ENCODE measurements at places on chromosomes 11 and 22.

DNA sequence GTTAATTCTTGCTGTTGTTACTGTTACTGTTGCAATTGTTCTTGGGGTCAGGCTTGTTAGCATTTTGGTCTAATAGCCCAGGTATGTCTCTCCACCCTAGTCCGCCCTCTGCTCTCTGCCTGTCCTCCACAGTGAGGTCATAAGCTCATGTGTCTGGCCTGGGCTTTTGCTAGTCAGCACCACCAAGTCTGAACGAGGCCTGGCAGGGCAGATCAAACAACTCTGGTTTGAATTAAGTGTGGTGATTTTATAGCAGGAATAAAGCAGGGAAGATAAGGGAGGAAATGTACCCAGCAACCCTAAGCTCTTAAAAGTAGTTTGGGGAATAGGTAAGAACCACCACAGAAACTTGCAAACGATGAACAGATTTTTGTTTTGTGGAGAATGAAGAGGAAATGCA lies 98.7 kb downstream of the ABTB2 start:
- no peak for DNase-seq

DNA sequence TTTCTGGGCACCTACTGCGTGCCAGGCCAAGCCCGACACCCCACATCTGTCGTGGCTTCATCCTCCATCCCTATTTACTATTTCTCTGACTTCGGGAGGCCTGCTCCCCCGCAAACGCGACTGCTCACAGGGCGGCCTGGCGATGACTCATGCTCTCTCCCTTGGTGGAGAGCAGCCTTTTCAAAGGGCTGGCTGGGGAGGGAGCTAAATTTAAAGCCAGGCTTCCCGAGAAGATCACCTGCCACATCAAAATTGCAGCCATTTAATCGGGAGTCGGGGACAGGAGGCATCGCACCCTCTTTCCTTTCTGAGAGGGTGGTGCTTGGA lies 24.9 kb upstream of the SHISAL1 start:
- DNase-seq: peak; percentile 81

DNA sequence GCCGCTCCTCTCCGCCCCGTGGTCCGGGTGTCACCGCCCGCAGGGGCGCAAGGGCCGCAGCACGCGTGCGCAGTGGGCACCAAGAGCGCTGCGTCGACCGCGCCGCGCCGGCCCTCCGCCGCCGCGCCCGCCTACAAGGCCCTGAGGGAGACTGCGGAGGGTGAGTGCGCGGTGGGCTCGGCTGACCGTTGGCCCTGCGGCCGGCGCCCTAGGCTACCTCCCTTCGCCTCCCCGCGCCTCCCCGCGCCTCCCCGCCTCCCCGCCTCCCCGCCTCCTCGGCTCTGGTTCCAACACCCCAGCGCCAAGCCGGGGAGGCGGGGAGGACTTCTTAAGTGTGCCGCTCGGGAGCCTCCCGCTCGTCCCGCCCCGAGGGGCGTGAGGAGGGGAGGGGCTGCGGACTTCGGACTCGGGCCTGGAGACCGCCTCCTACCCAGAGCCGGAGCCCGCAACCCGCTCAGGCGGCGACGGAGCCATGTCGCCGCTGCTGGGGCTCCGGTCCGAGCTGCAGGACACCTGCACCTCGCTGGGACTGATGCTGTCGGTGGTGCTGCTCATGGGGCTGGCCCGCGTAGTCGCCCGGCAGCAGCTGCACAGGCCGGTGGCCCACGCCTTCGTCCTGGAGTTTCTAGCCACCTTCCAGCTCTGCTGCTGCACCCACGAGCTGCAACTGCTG lies at the start of gene AQP11:
TSS of gene AQP11 (plus strand) at position 433 of the 673 bp plus-strand sequence. CDS start at position 473, 40 bp downstream.
- DNase-seq: peak; percentile 94

DNA sequence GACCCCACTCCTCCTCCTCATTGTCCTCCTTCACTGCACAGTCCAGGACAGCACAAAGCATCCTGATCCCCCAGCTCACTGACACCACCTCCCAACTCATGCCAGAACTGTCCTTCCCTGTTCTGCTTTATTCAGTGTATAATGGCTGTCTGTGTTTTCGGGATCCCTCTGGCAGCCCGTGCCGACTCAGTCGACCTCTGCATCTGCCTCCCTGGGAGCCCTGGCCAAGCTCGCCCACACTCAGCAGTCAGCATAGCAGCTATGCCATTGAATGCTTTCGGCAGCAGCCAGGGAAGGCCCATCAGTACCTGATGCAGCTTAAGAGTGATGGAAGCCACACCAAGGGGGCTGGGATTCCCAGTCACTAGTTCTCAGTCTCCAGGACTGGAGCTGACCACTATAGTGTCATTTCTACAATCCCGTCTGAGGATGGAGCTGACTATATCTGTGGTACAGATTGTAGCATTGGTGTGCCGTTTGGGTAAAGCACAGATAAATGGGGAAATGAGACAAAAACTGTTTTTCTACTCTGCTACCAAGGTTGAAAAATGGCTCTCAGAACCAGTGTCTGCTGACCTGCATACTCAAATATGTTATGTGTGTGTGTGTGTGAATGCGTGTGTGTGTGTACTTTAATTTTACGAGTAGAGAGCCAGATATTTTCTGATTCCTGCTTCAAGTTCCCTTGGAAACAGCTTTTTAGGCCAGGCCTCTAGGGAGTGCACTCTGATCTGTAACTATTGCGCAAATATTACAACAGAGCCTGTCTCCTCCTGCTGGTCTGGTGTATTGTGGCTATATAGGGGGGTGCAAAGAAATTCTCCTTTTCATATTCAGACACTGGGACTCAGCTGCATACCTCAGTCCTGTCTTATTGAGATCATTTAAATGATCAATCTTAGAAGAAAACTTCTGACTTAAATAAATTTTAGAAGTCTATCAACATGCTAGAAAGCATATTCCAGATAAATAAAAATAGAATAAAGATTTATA lies 78.8 kb upstream of the TOP3B start:
- no peak for DNase-seq

DNA sequence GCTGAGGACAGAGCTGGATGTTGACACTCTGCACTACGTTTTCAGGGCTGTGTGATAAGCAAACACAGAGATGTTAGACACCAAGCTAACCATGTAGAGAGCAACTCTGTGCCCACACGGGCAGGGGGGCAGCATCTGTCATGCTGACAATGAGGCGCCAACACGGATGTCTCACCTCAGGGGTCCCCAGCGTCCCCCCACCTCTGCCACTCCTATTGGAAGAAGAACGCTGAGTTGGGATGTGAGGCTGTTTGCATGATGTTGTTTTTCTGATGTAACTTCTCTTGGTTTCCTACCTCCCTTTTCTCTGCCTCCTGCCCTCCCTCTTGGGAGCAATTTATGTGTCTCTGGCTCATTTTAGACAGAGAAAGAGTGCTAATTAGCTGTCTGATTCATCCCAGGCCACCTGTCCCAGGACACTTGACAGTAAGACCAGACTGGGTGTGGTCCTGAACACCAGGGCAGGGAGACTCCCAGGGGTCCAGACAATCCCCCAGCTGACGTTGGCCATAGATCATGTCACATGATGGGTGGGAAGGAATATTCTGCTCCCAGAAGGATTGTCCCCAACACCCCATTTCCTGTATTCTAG lies 89.2 kb upstream of the NCAM1 start:
- no peak for DNase-seq

- no peak for DNase-seq
Observed at GRCh38 chr22:36344106-36344827, 43.5 kb downstream of the MYH9 start.

- no peak for DNase-seq
Observed at GRCh38 chr22:20034143-20034542, 13.2 kb downstream of the TANGO2 start.

GRCh38 chr11:6608011-6608410 lies 4.0 kb downstream of the TAF10 start:
- DNase-seq: no peak

DNA sequence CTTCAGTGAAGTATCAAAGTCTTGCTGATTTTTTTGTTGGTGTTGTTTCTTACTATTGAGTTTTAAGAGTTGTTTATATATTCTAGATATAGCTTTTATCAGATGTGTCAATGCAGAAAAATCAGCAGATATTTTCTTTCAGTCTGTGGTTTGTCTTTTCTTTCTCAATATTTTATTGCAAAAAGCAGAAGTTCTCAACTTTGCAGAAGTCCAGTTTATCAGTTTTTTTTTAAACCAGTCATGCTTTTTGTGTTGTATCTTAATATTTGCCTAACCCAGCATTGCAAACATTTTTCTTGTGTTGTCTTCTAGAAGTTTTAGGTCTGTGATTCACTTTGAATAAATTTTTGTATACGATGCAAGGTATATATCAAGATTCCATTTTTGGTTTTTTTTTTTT lies 7.0 kb downstream of the ASRGL1 start:
- DNase-seq: no peak

DNA sequence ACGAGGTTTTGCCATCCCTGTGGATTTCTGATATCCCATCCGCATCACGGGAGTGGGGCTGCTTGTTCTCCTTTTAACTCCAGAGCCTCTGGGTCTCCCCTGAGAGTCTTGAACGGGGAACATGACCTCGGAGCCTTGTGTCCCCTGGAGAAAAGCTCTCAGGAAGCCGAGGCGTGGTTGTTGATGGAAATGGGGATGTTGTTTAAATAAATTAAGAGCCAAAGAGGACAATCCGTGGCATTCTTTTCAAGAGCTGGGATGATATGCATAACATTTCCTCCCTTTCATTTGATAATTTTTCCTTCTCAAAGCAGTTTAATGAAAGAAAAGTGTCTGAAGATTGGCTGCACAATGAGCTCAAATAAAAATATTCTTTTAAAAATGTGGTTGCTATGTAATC lies 14.2 kb downstream of the TSPAN18 start:
- DNase-seq: no peak

GRCh38 chr22:49862496-49862776 lies 8.8 kb downstream of the ZBED4 start:
- no peak for DNase-seq

- peak; percentile 56 for DNase-seq
Observed at GRCh38 chr22:29744902-29745301, 21.9 kb downstream of the ZMAT5 start.

- DNase-seq: no peak
Observed at GRCh38 chr22:17133137-17133536, 12.0 kb upstream of the TMEM121B start.

GRCh38 chr22:42959576-42960509 lies 55.1 kb downstream of the PACSIN2 start:
- DNase-seq: no peak

GRCh38 chr11:19978668-19979518 lies 181.4 kb downstream of the DBX1 start:
- peak; percentile 74 for DNase-seq

- no peak for DNase-seq
Observed at GRCh38 chr11:102456381-102456780, 3.8 kb upstream of the TMEM123 start.

GRCh38 chr11:71302534-71302909 lies 50.1 kb upstream of the SHANK2 start:
- no peak for DNase-seq

- no peak for DNase-seq
Observed at GRCh38 chr11:113255741-113256140, 58.6 kb upstream of the TTC12 start.

DNA sequence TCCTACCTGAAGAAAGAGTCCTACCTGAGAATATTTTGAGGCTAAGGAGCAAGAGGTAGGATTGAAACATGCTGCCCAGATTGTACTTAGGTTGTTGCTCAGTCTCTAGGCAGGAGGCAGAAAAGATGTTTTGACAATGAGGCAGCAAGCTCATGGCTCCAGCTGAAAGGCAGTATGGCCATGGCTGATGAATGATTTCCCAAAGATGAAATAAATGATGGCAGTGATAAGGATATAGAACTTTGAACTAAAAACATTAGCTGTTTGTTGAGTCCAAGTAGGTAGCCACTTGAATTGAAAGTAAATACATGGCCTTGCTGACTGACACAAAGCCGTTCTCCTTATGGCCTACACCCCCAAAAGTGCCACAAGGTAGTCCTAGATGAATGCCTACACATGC lies 6.8 kb upstream of the NEU3 start:
- no peak for DNase-seq

- no peak for DNase-seq
Observed at GRCh38 chr11:112965656-112966055, 4.4 kb downstream of the NCAM1 start.

DNA sequence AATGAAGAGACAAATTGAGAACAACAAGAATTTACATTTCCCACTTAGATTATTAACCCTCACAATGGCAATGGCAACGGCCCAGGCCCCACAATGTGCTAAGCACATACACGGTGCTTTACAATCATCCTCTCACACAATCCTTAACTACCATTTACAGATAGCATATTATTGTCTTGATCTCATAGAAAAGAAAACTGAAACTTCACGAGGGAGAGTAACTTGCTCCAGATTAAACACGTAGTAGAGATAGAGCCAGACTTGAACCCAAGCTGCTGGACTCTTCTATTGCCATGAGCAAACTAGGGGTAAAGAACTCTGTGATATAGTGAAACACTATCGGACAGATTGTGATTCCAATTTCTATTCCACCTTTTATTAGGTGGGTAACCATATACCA lies 665.1 kb downstream of the DLG2 start:
- DNase-seq: no peak

DNA sequence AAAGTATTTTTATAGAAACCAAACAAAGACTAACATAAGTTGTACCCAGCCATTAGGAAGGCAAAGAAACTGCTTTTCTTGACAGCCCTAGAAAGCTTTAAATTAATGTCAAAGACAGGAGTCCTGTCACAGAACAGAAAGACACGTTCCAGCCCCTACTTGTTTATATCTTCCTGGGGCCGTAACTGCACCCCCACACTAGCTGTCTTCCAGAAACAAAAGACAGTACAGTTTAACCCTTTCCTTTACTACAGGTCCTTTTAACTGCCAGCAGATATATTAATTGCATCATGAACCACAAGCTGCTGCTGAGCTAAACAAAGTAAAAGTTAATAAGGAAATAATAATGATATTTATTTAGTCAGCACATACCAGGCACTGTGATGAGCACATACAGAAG lies 20.3 kb upstream of the CFAP300 start:
- DNase-seq: no peak

DNA sequence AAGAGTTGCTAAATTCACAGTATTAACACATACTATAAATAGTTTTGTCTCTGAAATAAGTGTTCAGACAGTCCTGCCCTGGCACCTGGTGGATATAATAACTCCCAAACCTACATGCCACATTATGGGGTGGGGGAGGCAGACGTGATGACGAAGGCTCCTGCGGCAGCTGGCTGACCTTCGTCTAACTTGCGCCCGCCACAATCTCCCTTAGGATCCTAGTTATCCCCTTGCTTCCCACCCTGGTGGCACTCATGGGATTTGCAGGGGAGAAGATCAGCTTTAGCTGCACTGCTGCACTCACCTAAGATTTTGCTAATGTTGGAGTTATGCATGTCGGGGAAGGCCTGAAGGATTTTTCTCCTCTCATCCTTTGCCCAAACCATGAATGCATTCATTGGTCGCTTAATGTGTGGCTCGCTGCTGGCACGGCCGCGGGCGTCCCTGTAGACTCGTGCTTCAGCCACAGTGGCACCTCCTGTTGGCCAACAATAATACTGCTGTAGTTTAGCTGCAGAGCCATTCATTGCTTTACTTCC lies 367.6 kb downstream of the SOX6 start:
- DNase-seq: no peak

GRCh38 chr22:20632082-20632481 lies 124.7 kb downstream of the MED15 start:
- no peak for DNase-seq

Measured in AG08395 (cell line).